NCI-H2171 treated with DMSO at 0.1 percent for 48 hours (cell line): ENCODE measurements at places on chromosomes 6 and 20.

DNA sequence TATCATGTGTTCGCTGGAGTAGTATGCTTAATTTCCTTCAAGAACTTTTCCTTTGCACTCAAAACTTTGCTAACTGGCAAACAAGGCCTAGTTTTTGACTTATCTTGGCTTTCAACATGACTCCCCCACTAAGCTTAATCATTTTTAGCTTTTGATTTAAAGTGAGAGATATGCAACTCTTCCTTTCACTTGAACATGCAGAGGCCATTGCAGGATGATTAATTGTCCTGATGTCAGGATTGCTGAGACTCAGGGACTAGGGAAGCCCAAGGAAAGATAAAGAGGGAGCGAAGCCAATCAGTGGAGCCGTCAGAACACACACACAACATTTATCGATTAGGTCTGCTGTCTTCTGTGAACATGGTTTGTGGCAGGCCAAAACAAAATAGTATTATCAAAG is 491.4 kb downstream of the CBLN4 start:
- DNase-seq: no peak

DNA sequence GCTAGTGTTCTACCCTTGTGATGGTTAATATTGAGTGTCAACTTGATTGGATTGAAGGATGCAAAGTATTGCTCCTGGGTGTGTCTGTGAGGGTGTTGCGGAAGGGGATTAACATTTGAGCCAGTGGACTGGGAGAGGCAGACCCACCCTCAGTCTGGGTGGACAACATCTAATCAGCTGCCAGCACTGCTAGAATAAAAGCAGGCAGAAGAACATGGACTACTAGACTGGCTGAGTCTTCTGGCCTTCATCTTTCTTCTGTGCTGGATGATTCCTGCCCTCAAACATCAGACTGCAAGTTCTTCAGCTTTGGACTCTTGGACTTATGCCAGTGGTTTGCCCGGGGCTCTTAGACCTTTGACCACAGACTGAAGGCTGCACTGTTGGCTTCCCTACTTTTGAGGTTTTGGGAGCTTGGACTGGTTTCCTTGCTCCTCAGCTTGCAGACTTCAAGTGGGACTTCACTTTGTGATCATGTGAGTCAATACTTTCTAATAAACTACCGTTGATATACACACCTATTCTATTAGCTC is 50.1 kb downstream of the SDHAF4 start:
- DNase-seq: no peak

GRCh38 chr6:74602206-74602605 is 603.6 kb downstream of the COL12A1 start:
- DNase-seq: no peak

GRCh38 chr20:50992733-50993457 is 30.0 kb downstream of the KCNG1 start:
- DNase-seq: peak; percentile 73

DNA sequence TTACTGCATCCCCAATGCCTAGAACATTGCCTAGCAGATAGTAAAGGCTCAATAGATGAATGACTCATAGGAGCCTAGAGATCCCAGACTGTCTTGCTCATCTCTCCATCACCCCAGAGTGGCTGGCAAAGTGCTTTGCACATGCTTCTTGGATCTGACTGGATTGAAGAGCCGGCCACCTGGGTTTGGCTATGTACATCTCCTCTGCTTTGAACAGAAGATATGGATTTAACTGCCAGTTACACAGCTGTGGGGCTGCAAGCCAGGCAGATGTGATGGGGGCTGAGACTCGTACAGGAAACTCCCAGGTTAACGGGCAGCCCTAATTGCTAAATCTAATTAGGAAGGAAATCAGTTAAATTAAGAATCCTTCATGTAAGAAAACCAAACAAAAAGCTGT is 28.6 kb downstream of the MYLIP start:
- DNase-seq: no peak

DNA sequence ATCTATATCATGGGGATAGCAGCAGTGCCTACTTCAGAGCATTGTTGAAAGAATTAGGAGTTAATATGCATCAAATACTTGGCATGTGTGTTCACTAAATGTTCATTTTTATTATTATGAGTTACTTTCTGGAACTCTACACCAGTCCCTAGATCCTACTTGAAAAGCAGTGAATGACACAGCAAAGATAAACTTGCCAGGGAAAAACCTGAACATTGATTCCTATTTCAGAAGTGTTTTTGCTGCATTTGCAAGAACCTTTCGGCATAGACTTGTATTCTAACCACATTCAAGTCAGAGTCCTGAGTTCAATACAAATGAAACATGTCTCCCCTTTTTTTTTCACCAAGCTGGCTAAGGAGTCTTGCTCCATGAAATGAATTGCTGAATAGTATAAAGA is 187.4 kb upstream of the TAB2 start:
- DNase-seq: no peak

- DNase-seq: no peak
Measured at GRCh38 chr6:79436241-79436640, 101.0 kb downstream of the LCA5 start.
